ENCODE measurements at places on chromosomes 4 and X.

- DNase-seq = no peak
Observed at GRCh38 chrX:30930143-30930542, 41.1 kb upstream of the TAB3 start.

GRCh38 chr4:128517739-128518510 lies 230.3 kb upstream of the PGRMC2 start:
- no peak for DNase-seq

- DNase-seq = no peak
Observed at GRCh38 chr4:52852711-52853110, 9.4 kb upstream of the RASL11B start.

- no peak for DNase-seq
Observed at GRCh38 chr4:186712690-186713089, 11.0 kb downstream of the FAT1 start.

- DNase-seq = no peak
Observed at GRCh38 chr4:162475246-162475645, 311.4 kb upstream of the FSTL5 start.

DNA sequence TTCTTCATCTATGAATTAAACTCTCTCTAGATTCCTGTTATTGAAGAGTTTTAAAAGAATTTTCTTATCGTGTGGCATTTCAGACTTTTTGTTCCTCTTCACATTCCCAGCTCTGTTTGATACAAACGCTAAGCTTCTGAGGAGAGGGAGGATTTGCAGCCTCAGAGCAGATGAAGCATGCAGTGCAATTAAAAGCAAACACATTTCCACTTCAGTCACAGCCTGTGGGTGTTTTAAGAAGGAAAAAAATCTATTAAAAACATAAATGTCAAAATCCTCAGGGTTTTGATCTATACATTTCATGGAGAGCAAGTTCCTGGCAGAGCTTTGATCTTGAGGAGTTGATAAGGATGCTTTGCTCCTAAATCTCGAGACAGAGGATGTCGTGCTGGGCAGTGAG lies 442.4 kb upstream of the BOD1L1 start:
- DNase-seq = no peak

- DNase-seq = no peak
Observed at GRCh38 chr4:11497972-11498371, 69.3 kb upstream of the HS3ST1 start.

- DNase-seq = no peak
Observed at GRCh38 chr4:171636606-171637005, 176.6 kb upstream of the GALNTL6 start.
